Stimulated activated CD8-positive, alpha-beta memory T cell treated with anti-CD3 and anti-CD28 coated beads, Interleukin-4, amount 100 ng/mL, for 48 hours (primary cell): ENCODE measurements at places on chromosomes 2 and 18.

DNA sequence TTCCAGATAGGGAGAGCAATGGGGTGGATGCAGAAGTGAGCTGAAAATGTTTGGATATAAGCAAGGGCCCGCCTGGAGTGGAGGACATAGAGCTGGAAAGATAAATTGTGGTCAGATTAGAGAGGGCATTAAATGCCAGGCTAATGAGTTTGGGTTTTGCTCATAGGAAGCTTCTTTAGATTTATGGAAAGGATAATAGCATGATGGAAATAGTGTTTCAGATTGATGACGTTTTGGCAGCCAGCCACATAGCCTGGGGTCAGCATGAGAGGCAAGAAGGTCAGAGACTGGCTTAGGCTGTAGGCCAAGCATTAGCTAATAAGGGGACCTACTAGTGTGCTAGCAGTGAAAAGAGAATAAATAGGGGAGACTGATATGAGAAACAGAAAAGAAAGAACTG lies 321.6 kb downstream of the STK39 start:
- no peak for DNase-seq

GRCh38 chr2:5766056-5766455 lies 73.9 kb downstream of the SOX11 start:
- no peak for DNase-seq

- DNase-seq, result no peak
Observed at GRCh38 chr2:65901756-65902155, 469.4 kb upstream of the SPRED2 start.

- peak; percentile 37 for DNase-seq
Observed at GRCh38 chr18:26549263-26550094, 1.1 kb upstream of the KCTD1 start.

DNA sequence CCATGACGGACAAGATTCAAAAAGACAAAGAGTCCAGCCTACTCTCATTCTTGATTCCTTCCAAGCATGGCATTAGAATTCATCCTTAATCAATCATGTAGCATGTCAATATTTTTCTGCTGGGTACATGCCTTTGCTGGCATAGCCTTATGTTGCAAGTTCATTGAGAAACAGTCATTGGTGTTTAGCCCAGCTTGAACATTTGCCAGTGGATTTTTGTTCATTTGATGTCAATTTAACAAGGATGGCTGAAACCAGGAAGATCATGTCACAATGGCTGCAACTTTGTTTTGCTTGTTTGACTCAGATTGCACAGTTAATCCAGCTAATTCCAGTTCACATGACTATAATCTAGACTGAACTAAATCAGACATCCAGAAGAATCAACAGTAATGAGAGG lies 1132.2 kb downstream of the LRP1B start:
- DNase-seq, result no peak

DNA sequence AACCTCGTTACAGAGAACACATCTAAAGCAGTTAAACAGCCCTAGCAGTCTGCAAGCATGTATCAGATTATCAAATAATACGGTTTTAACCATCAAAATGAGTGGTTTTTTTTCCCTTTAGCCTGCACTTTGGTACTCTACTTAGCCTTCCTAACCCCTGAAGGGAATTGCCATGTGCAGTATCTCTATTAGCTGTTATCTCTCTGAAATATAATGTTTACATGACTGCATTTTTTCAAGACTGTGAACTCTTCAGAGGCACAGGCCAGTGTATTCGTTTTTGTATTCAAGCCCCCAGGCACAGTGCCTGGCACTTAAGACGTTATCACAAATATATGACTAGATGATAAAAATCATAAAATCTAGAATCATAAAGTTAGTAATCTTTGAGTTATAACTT lies 509.5 kb downstream of the PARD3B start:
- no peak for DNase-seq

DNA sequence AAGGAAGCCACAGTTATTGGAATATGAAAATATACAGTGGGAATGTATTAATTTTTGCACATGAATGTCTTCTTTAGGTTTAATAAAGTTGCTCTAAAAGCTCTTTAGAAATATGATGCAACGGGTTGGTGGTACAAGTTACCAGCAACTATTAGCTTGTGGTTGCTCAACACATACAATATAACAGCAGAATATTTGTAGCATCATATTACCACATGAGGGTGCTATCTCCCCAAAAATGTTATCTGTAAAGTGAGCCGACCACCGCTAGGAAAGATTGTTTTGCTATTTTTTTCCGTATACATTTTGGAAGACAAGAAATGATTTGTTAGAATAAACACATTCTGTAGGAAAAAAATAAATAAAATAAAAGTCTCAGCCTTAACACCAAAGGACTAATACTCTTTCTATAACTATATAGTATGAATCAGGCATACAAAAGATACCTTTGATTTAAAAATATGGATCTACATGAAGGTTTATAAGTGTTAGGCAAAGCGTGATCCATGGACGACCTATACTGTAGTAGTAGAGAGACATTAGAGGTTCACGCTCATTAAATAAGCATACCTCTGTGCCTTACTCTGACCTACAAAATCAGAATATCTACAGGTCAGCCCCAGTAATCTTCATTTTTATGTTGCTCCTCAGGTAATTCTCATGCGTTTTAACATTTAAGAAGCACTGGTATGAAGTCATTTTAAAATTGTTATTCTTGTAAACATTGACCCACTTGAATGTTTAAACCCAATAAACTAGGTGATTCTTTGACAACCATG lies 1110.6 kb upstream of the ACVR2A start:
- no peak for DNase-seq

- DNase-seq, result no peak
Observed at GRCh38 chr2:73922681-73923080, 4.0 kb upstream of the DGUOK start.

DNA sequence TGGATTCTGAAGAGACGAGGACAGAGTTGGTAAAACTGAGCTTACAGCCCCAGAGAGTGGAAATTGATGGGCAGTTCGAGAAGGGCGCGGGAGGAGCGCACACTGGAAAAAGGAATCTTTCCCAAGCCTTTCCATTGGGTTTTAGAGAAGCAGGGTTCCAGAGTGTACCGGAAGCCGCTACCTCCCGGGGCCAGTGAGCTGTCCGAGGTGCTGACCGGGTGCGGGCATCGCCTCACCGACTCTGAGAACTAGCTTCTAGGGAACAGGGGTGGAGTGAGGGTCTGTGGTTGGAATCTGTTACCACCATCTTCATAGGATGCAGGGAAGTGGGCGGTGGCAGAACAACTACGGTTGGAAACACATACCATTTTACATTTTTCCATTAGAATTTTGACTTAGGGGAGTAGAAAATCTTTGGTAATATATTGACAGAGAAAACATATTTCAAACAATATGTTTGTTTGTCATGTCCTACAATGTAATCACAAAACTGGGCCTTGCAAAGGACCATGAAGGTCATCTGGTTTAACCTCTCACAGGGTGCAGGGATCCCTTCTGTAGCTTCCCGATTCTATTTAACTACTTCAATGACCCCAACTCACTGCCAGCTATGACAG lies 724 bp downstream of the NMS start:
- peak; percentile 48 for DNase-seq

GRCh38 chr2:10220045-10220901 lies 82.4 kb upstream of the HPCAL1 start:
- no peak for DNase-seq

- DNase-seq, result no peak
Observed at GRCh38 chr18:78895207-78896001, 84.2 kb upstream of the SALL3 start.

DNA sequence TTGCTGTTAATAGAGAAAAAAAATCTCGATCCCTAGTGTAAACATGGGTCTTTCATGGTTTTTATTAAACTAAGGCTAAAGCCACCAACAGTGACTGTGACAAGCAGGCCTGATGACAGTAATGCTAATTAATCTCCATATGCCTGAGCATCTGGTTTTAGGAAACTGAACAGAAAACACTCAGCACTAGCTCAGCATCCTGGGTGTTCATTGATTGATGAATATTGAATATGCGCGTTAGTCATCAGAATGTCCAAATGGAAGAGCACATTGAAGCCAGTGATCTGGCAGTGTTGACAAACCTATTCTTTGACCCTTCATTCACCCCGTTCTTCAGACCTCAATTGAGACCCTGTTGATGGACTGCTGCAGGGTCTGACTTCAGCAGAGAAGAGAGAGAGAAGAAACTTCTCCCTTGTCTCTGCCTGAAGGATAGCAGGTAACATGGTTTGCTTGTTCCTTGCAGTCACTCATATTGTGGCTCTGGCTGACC lies 283.8 kb downstream of the RDH14 start:
- DNase-seq, result no peak

GRCh38 chr2:6866982-6867381 lies 1.3 kb upstream of the CMPK2 start:
- DNase-seq, result no peak

- peak; percentile 61 for DNase-seq
Observed at GRCh38 chr18:13540477-13541182, 185.7 kb downstream of the FAM210A start.

DNA sequence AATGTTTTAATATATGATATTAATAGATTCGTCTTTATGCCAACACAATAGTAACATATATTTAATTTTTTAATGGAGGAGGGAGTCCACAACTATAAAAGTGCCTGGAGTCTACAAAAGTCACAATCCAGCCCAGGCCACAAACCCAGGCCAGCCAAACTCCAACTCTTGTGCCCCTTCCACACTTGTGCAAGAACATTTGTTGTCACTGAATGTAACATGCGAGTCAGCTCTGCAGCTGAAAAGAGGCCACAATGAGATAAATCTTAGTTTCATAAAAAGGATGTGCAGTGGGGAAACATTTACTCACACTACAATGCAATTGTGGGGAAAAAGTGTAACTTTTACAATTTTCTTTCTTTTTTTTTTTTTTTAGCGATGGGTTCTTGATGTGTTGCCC lies 110.8 kb downstream of the MCFD2 start:
- peak; percentile 21 for DNase-seq

GRCh38 chr2:137847443-137847842 lies 116.8 kb upstream of the HNMT start:
- DNase-seq, result no peak

GRCh38 chr2:28758459-28758858 lies 6.8 kb downstream of the PPP1CB start:
- no peak for DNase-seq

DNA sequence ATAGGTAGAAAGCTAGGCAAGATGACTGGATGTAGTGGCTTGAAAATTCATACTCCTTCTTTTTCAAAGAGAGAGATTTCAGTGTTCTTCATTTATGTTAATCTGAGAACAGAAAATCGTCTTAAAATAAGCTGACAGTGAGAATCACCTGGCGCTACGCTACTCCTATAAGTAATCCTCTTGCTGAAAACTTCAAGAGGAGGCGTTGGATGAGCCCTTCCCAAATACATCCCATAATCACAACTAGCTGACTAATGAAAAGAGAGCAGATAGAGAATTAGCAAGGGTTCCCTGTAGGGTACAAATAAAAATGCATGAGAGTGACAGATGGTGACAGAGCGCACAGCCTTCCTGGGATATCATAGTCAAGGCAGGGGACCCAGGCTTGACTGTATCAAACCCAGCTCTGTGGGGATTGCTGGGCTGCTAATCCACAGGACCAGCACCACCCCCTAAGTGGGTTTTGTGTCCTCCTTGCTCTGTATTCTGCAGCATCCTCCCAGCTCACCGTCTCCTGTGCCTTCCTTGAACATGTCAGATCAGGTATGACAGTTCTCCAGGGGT lies 280.2 kb downstream of the SP3 start:
- no peak for DNase-seq

- no peak for DNase-seq
Observed at GRCh38 chr2:63486861-63487290, 101.4 kb downstream of the WDPCP start.

DNA sequence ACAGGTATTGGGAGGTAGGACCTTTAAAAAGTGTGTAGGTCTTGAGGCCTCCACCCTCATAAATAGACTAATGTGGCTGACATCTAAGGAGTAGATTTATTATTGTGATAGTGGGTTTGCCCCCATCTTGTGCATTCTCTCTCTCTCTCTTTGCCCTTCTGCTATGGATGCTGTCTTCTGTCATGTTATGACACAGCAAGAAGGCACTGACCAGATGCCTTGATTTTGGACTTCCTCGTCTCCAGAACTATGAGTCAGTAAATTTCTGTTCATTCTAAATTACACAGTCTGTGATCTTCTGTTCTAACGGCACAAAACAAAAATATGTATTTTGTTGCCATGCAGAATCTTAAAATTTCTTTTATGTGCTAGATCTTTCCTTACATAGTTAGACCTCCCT lies 66.9 kb downstream of the ATAD2B start:
- DNase-seq, result no peak

GRCh38 chr2:143083636-143084035 lies 45.6 kb upstream of the ARHGAP15 start:
- DNase-seq, result no peak

DNA sequence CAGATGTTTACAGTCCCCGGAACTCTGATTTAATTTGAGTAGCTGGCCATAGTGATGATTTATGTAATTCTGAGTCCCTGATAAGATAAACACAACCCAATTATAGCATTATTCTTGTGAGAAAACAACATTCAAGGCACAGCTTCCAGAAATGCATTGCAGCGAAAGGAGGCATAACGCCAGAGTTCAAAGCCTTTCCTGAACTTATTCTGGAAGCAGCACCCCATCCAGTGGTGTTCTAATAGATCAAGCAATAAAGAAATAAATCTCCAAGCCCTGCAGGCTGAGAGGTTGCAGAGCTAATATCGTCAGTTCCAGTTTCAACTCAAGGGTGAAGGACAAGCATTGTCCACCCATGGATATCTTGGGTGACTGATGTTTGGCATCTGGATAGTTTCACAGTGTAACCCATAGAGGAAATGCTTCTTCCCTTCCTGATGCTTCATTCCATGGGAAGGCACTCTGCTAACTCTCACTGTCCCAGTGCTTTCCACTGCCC lies 18.8 kb downstream of the CDH2 start:
- DNase-seq, result no peak

- DNase-seq, result no peak
Observed at GRCh38 chr18:813172-814071, 1.4 kb upstream of the YES1 start.

- no peak for DNase-seq
Observed at GRCh38 chr2:86489542-86489941, 48.4 kb downstream of the KDM3A start.

- DNase-seq, result peak; percentile 28
Observed at GRCh38 chr2:59584958-59585357, 968.5 kb downstream of the BCL11A start.

GRCh38 chr18:10546557-10547300 lies 20.9 kb downstream of the NAPG start:
- DNase-seq, result no peak

DNA sequence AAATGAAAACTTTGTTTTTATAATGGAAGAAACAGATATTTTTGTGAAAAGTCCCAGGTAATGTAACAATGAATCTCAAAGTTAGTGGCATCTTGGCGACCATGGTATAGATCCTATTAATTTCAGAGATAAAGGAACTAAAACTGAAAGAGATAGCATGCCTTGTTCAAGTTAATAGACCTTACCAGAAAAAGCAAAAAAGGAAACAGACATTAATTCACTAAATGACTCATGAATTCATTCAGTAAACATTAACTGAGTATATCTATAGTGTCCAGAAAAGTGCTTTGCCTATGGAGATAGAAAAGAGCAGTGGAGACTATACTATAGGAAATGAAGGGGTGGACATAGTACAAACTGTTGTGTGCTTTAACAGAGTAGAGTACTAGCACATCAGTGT lies 763.3 kb downstream of the TRIB2 start:
- DNase-seq, result no peak

GRCh38 chr18:5918205-5918858 lies 23.0 kb upstream of the TMEM200C start:
- no peak for DNase-seq

GRCh38 chr2:109144271-109144670 lies 15.3 kb downstream of the SH3RF3 start:
- no peak for DNase-seq
